ENCODE measurements at places on chromosomes 1 and 21.

- no peak for DNase-seq
These were observed 478.1 kb upstream of the NR5A2 start for GRCh38 chr1:199549421-199549820.

GRCh38 chr1:219963432-219963831, 35.1 kb upstream of the SLC30A10 start:
- DNase-seq, result no peak

GRCh38 chr1:153705484-153705883, 22.4 kb upstream of the INTS3 start:
- no peak for DNase-seq

DNA sequence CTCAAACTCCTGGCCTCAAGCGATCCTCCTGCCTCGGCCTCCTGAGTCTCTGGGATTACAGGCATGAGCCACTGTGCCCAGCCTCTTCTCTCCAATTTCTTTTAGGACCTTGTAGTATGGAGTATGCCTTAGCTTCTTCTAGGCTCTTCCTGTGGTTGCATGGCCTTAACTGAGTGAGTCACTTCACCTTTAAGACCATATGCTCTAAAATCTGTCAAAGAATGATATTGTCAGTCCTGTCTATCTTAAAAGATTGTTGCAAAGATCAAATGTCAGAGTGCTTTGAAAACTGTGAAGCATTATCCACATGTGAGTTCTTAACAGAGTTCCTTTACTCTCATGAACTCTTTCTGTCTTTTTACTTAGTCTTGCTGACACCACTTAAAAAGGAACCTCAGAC, 37.2 kb downstream of the ATP2B4 start:
- DNase-seq, result peak; percentile 16

DNA sequence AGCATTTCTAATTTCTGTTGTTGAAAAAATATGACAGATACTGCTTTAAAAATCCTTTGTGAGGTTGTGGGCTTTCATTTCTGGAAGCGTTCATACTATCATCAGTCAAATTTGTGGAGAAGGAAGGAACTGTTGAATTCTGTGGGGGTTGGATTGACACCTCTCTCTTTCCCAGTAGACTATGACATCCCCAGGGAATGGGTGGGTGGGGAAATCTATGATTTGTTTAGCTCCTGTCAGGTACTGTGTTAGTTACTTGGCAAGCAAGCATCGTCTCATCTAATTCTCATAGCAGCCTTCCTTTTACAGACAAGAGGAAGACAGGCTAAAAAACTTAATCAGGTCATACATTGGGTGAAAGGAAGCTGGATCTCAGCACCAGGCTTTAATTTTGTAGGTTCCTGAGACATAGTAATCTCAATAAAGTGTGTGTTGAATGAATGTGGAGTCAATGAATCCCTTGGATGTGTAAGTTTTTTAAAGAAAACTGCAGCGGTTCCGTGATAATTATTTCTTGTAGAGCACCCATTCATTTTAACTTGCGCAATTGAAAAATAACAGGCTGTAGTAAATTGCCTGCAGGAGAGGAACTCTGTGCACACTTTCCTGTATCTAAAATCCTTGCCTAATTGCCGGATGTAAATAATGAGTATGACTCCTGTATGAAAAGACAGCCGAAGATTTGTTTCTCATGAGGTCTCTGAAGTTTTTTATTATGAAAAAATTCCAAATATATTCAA, 60.6 kb downstream of the MYOM3 start:
- no peak for DNase-seq

- no peak for DNase-seq
These were observed 169.7 kb downstream of the ATG4C start for GRCh38 chr1:62953633-62954032.

- no peak for DNase-seq
These were observed 11.3 kb downstream of the FMO2 start for GRCh38 chr1:171196351-171196750.

DNA sequence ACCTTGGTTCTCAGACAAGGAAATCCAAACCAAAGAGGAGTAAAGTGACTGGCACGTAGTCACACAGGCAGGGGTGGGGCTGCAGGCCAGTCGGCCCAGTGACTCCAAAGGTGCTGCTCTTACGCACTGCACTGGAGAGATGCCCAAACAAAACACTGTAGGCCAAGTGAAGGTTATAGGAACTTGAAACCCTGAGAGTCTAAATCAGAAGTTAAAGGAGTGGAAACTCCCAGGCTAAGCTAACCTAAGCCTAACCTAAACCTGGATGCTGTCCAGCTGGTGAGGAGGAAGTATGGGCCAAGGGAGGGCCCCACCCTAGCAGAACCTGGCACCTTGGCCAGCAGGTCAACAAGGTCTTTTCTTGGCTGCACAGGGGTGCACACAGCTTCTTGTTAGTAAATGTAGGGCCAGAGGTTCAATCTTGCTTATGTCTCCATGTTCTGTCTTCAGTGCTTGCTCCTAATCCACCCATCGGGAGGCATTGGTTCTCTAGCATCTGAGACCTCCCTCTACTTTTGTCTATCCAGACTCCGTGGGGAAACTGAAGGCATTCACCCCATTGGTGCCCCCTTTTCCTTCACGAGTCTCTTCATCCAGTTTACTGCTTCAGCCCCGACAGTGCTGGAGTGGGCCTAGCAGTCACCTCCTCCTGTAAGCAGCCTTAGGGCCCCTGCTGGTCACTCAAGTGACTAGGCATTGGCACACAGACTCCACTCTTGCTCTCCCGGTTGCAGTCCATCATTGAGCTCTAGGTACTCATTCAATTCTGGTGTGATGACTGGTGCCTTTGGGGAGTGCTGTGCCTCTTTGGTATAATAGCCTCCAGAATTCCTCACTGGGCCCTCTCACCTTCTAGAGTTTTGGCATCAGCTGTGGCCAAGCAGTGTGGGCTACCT, 12.9 kb upstream of the TMEM125 start:
- no peak for DNase-seq

DNA sequence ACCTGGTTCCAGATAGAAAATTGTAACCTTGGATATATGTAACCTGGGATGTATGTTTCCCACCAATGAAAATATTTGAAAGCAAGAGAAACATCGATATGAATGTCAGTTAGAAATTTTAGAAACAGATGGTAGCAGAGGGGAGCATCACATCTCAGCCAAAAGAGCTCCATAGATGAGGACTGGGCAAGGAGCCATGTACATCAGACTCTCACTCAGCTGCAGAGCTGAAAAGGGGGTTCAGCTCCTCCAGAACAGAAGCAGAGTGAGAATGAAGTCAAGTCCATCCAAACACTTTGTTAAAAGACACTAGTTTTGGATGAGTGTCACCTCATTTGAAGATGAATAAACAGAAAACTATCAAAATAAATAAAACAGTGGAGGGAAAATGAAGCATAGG, 202.4 kb downstream of the HMCN1 start:
- DNase-seq, result no peak

DNA sequence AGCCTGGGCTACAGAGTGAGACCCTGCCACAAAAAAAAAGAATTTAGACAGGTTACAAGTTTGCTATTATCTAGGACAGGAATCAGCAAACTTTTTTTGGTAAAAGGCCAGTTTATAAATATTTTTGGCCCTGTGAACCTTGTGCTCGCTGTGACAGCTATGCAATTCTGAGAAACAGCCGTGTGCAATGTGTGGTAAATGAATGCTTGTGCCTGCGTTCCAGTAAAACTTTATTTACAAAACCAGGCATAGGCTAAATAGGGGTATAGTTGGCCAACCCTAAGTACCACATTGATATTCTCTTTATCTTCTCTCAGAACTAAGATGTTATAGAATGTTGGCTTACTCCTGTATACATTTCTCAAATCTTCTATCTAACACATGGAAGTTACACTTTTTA, 24.3 kb downstream of the FBXO28 start:
- DNase-seq, result no peak

GRCh38 chr1:157595356-157595755, 2.5 kb downstream of the FCRL4 start:
- no peak for DNase-seq

DNA sequence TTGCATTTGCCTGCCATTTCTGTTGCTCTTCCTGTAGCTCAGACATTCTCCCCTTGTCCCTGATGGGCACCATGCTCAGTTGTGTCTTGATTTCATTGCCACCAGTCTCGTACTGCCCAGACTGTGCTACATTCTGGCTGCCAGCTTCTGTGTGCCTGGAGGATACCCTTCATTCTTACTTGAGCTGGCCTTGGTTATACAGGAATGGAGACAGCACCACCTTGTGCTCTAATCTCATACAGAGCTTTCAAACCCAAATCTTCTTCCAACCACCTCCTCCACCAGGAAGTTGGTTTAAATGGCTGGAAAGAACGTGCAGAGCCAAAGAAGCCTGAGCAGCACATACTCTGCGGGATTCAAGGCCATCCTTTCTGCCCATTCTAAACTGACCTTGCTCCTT, 165.3 kb downstream of the SLC35F3 start:
- DNase-seq, result no peak

- no peak for DNase-seq
These were observed 59.3 kb downstream of the VANGL2 start for GRCh38 chr1:160459687-160460086.

GRCh38 chr1:18901952-18902522, 318 bp downstream of the ALDH4A1 start:
- no peak for DNase-seq

DNA sequence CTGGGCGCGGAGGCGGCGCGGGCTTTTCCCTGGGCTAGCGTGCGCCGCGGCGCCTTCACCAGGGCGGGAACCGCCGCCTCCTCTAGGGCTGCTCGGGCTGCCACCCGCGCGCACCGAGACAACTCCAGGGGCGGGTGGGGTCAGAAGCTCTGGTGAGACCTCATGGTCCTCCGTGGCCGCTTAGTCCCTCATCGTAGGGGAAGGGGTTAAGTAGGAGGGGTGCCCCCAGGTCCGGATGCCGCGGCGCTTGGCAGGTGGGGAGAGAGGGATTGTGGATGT, 559 bp downstream of the SERTAD4 start:
- no peak for DNase-seq

GRCh38 chr1:207342332-207342731, 20.9 kb downstream of the CD55 start:
- DNase-seq, result no peak
